Choroid plexus epithelial cell (primary cell): ENCODE measurements at places on chromosomes 11 and 22.

DNA sequence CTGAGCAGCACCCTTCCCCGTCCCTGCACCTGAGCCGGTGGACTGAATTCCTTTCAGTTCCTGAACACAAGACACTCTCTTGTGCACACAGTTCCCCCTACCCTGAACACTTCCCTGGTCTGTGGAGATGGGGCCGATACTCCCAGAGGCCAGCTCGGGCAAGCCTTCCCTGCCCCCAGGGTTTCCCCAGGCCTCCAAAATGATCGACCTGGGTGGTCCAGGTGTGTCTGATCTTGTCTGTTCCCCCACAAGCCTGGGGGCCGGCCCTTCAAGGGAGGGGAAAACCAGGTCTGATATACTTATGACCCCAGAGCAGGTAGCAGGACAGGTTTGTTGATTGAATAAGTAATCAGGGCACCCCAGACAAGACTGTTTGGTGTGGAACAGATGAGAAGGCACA is 40.7 kb upstream of the KLHL35 start:
- DNase-seq = no peak

- no peak for DNase-seq
These were observed 115.8 kb upstream of the IGLL5 start for GRCh38 chr22:22771696-22772377.

GRCh38 chr11:59053387-59053786 is 32.7 kb upstream of the GLYATL1B start:
- DNase-seq = peak; percentile 57

DNA sequence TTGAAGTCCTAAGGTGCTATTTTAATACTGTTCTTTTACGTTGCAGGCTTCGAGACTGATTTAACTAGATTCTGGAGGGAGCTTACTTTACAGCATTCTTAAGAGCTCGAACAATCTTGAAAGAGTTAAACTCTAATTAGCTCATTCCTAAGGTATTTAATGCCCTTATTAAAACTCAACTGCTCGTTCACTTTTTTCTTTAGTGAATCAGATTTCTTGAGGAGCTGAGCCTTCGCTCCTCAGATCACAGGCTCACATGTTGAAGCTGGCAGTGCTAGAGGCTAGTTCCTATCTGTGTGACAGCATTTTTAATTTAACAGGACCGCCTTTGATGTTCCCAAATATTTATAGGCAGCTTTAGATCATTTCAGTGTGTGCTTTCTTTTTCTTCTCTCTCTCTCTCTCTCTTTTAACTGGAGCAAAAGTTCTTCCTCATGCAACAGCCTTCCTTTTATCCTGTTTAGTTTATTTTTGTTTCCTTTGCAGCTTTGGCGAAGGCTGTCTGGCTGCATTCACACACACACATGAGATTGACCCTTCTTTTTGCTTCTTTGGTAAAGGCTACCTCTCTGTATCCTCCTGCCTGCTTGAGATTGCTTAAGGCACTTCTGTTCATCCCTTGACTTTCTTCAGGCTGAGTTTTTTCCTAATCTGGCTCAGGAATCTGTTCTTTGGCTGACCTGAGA is 21.0 kb downstream of the ZNRF3 start:
- peak; percentile 60 for DNase-seq

DNA sequence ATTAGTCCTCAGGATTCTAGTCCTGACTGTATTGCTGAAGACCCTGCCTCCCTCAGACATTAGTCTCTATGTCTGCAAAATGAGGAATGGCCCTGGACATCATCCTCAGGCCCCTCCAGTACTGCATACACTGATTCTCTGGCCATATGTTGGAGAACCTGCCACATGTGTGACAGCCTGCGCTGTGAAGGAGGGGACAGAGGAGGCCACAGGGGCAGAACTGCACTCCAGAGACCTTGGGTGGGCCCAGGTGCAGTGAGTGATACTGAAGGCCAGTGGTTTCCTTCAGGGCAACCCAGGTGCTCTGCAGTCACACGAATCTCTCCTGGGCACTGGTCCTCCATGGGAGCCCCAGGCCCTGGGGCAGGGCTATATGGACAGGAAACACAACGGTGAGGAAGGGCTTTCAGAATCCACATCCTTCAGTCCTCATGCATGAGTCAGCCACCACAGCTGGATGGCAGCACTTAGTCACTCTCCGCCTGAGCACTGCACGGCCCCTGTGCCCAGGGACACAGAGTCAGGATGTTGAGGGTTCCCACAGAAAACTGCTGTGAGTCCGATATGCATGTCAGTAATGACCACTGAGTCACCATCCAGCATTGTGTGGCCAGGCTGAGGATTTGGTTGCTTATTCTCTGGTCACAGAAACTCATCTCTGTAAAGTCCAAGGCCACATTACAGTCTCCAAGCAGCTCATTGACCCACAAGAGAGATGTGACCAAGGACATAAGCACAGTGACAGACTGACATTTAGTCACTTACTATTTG is 39.7 kb downstream of the ME3 start:
- DNase-seq = peak; percentile 94

GRCh38 chr11:130094614-130095013 is 24.9 kb downstream of the APLP2 start:
- DNase-seq = no peak

- no peak for DNase-seq
These were observed 51.3 kb upstream of the NNMT start for GRCh38 chr11:114244726-114245394.

DNA sequence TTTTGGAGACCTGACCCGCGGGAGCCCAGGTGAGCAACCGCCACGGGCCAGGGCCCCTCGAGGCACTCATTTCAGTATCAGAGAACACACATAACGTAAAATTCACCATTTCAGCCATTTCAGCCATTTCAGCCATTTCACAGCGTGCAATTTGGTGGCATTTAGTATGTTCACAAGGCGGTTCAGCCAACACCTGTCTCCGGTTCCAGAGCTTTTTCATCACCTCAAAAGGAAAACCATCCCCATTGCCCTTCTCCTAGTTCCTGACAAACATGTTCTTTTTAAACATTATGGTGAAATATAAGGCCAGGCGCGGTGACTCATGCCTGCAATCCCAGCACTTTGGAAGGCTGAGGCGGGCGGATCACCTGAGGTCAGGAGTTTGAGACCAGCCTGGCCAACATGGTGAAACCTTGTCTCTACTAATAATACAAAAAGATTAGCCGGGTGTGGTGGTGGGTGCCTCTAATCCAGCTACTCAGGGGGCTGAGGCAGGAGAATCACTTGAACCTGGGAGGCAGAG is 119.3 kb downstream of the KCNQ1 start:
- DNase-seq = no peak

DNA sequence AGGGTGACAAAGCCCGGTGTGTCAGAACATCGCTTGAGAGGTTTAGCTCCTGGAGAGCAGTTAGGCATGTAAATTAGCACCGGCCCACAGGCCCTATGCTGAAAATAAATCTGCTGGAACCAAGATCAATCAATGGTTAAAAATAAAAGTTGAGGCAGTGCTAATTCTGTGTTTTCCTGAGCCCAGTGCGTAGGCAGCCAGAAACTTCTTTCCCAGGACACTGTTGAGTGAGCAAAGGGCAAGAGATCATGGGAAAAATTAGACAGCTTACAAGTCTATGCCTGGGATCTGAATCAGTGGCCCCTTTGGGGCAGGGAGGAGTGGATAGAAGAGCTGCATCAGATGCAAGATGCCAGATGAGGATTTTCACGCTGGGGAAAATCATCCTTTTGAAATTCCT is 539.2 kb downstream of the BUD13 start:
- DNase-seq = no peak

- no peak for DNase-seq
These were observed 203.2 kb downstream of the NAV2 start for GRCh38 chr11:19915808-19916207.

DNA sequence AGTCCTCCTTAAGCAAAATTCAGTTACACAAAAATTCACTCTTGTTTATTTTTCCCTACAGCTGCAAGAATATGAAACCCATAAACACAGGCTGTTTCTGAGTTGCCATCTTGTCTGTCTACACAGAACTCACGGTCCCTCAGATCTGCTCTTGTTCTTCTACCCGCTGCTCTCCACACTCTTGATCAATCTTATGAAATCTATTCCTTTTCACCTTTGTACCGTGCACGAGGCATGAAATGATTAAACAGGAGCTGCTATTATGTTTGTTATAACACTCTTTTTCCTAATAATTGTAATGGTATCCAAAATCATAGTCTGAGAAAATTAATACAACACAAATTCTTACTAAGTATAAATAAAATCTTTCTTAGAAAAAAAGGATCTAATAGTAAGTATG is 266.1 kb upstream of the PITPNB start:
- DNase-seq = no peak

DNA sequence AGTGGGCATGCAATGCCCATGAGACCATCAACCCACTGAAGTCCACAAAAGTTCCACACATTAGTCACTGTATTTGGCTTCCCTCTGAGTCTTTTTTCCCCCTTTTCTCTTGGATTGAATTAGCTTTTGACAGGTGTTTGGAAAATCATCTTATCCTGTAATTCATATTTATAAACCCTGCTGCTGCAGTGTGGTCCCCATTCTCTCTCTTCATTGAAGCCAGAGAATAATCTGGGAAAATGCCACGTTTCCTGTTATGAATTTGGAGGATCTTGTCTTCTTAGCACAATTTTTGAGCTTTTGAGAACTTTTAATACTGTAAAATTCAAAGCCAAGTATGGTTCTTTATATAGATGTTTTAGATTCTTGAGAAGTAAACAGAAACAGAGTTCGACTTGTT is 84.8 kb downstream of the UVRAG start:
- no peak for DNase-seq

GRCh38 chr22:22360014-22360413 is 115.4 kb downstream of the VPREB1 start:
- no peak for DNase-seq

GRCh38 chr22:36366291-36366708 is 21.5 kb downstream of the MYH9 start:
- DNase-seq = peak; percentile 62

GRCh38 chr11:10413268-10413667 is 41.8 kb upstream of the AMPD3 start:
- DNase-seq = peak; percentile 74

DNA sequence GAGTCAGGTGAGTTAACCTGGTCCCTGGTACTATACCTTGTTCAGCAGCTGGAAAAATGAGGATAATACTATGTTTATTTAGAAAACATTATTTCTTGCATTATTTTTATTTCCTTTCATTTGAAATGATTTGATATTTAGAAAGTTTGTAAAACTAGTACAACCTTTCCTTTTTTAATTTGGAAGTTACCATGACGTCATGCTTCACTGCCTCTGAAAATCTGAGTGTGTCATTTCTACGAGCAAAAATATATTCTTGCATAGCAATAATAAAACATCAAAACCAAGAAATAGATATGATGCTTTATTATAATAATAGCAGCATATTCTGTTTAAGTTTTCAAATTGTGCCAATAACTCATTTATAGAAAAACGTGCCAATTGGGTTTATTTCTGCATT is 1445.0 kb upstream of the RAG2 start:
- no peak for DNase-seq

- no peak for DNase-seq
These were observed 4.7 kb downstream of the GNAZ start for GRCh38 chr22:23075050-23075449.

GRCh38 chr11:28659716-28660348 is 551.6 kb downstream of the METTL15 start:
- no peak for DNase-seq

DNA sequence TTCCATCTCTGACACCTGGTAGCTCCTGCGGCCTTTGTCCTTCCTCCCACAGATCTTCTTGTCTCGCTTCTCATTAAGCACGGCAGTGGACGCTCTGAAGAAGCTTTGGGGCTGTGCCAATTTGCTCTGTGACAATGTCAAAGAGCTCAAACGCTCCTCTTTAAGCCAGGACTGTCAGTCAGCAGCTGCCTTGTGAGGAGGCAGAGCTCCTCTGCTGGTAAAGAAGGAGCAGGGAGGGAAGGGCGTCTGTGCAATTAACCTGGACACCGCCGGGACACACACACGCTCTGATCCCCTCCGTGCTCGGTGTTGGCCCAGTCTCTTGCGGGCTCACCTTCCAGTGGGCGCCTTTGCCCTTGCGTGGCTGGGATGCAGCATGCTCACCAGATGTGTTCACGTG is 373.9 kb downstream of the BRD1 start:
- DNase-seq = no peak

- no peak for DNase-seq
These were observed 1.9 kb upstream of the BAIAP2L2 start for GRCh38 chr22:38112381-38112780.

- peak; percentile 64 for DNase-seq
These were observed at the start of gene ASPHD2 for GRCh38 chr22:26428515-26429457. Gene ASPHD2 (plus strand): TSS chr22:26429260. CDS start chr22:26433616, 4,356 bp downstream.

GRCh38 chr22:46776876-46777608 is 14.6 kb downstream of the TBC1D22A start:
- no peak for DNase-seq

GRCh38 chr11:129259931-129260348 is 67.8 kb upstream of the ARHGAP32 start:
- peak; percentile 18 for DNase-seq

GRCh38 chr22:50551160-50551752 is 5.6 kb downstream of the KLHDC7B start:
- DNase-seq = no peak
